Stimulated activated CD8-positive, alpha-beta memory T cell treated with anti-CD3 and anti-CD28 coated beads, Interleukin-15, amount 100 ng/mL, for 24 hours (primary cell): ENCODE measurements at places on chromosomes 12 and 14.

DNA sequence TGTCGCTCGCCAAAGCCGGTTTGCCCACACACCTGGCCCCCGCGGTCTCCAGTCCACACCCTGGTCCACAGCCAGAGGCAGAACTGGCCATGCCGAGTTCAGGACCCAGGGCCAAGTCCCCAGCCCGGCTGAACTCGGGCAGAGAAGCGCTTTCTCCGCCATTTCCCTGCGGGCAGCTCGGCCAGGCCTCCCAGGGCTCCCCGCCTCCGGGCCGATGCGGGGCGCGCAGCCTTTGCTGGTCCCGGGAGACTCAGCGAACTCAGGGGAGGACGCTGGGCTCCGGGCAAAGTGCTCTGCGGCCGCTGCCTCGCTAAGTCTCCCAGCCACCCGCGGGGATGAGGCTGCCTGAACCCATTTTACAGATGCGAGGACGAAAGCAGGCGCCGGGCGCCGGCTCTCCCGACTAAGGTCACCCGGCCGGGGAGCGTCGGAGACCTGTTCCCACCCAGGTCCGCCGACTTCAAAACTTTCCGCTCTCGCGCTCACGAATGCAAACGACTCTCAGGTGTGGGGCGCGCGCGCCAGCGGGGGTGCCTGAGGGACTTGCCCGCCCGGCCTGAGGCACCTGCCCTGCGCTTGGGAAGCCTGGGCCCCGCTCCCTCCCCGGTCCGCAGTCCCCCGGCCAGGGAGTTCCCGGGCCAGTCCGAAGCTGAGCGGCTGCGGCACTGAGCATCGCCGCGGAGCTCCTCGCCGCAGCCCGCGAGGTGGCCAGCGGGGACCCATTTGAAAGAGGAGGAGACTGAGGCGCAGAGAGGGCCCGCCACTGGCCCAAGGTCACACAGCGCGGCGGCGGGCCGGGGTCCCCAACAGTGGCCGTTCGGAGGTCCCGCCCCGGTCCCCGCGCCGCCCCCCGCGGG, 627 bp downstream of the TESC start:
- no peak for DNase-seq

DNA sequence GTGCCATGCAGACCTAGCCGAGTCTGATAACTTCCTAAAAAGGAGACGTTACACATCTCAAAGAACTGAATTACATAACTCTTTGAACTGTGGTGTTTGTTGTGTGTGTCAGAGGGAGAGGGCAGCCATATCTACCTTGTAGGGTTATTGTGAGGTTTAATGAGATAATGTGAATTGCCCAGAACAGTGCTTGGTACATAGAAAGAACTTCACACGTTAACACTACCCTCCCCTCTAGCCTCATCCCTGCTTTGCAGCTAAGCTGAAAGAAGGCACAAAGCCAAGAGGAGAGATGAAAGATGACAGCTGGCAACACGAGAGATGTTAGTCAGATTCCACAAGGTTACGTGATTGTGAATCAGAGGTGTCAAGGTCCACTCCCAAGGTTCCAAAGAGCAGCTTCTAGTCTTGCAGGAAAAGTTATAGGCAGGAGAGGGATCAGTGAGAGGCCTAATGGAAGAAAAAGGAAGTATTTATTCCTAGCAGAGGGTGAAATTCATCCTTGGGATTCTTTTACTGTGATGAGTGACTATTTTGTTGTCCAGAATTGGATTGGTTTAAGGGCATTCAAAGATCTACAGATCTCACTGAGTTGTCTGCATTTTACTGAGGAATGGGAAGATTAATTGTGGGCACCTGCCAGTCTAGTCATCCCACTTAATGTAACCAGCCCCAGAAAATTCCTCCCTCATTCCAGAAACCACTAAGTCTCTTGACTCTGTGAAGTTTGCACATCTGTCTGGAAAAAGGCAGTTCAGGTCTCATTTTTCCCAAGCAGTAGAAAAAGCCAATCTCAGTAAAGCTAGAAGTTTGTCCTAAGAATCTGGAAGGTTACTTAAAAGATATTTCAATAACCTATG, 25.9 kb upstream of the WNK1 start:
- DNase-seq, result no peak

GRCh38 chr12:91620992-91621391, 438.4 kb upstream of the DCN start:
- DNase-seq, result no peak

GRCh38 chr12:27898022-27898421, 74.5 kb downstream of the PTHLH start:
- no peak for DNase-seq

DNA sequence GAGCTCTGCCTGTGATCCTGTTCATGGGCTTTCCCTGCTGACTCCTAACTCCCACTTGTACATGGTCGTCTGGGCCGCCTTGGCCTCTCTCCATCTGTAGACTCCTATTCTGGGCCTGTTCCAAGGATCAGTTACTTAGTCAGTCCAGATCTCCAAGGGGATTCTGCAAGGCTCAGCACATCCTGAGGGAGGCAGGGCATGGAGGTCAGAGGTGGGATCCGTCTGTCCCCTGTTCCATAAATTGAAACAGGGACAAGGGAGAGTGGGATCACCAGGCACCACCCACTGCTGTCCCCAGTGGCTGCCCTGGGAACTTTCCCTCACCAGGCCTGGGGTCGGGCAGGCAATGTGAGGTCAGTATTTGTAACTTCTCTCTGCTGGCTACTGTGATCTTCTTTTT, 43.5 kb downstream of the KCTD10 start:
- DNase-seq, result no peak

DNA sequence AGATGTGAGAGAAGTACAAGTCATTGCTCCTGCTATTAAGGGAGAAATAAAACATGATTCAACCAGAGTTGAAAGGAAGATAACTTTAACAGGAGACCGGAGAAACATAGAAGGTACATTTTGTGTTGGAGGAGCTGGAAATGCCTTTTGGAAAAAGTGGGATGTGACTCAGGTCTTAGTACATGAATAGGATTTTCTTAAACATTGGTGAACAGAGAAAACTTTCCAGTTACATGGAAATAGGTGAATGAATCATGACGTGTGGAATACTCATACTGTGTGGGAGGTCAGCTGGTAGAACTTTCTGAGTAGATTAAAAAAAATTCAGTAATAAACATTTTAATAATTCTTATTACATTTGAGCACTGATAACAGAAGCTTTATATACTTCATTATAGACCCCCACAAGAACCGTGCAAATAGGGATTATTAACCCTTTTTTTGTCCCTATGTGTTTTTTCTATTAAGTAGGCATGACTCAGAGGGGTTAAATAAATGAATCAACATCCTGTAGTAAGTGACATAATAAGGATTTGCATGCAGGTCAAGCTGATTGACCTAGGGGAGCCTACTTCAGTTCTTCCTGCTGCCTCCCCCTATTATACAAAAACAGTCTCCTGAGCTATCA, 710.5 kb downstream of the NOVA1 start:
- DNase-seq, result no peak

GRCh38 chr12:11016937-11017336, 5.5 kb downstream of the TAS2R19 start:
- DNase-seq, result no peak

- DNase-seq, result no peak
Measured at GRCh38 chr14:75201087-75201486, 24.7 kb upstream of the TMED10 start.

GRCh38 chr14:95871531-95871930, 5.1 kb upstream of the TUNAR start:
- no peak for DNase-seq

GRCh38 chr14:96098309-96098998, 59.3 kb downstream of the C14orf132 start:
- no peak for DNase-seq

GRCh38 chr12:112836736-112837628, 45.4 kb downstream of the RPH3A start:
- DNase-seq, result no peak

- no peak for DNase-seq
Measured at GRCh38 chr12:95499772-95500171, 25.8 kb downstream of the METAP2 start.

DNA sequence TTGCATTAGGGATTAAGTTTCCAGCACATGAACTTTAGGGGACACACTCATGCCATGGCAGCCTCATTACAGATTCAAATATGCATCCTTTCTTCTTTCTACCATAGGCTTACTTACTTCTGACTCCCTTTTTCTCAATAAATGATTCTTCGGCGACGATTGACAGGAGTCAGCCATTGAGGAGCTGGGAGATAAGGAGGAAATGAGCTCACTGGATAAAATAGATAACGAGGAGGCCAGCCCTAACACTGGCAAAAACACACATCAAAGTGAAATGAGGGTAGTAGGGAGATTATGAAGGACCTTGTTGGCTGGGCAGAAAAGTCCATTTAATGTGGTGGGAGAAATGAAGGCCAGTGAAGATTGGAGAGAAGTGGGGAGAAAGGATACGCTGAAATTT, 172.2 kb downstream of the SLC41A2 start:
- DNase-seq, result no peak

DNA sequence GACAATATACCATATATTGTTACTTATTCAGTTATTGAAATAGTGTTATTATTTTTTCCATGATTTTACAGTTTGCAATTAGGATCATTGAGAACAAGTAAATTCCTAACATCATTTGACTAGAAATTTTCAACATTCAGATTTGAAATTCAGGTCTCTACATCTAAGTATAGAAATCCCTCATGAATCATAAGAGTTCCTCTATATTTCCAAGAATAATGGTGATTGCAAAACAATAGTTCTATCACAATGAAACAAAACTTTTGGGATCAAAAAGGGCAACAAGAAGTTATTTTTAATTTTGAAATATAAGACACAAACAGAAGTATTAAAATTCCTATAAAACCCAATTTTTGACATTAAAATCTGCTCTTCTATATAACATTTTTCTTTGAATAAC, 10.8 kb downstream of the CLEC1A start:
- no peak for DNase-seq

- no peak for DNase-seq
Measured at GRCh38 chr12:55624056-55624455, 12.6 kb upstream of the OR10P1 start.

DNA sequence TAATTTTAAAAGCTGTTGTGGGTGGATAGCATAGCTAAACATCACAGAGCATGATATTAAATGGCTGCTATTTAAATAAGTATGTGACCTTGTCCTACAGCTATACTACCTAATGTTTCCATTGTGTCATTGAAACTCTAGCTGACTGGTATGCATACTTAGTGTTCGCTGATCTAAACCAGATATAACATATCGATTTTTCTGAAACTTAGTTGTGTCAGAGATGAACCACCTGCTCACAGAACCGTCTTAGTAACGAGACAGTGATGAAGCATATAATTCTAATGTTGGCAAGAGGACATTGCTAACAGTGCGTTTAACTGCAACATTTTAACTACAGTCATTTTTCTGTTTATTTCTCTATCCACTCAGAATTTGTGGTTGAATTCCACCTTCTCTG, 36.1 kb upstream of the NUAK1 start:
- no peak for DNase-seq

DNA sequence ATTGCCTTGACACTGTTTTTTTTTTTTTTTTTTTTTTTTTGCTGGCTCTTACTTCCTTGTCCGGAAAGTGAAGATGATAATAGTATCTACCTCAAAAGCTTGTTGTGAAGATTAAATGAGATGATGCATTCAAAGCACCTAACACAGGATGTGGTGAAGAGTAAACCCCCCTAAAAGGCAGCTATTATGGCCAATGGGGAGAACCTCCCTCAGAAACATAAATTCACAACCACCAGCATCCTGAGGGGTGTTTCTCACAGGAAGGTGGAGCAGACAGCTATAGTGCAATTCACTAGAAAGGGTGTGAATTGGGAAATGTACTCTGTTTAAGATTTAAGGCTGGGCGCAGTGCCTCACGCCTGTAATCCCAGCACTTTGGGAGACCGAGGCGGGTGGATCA, 85.4 kb upstream of the CRY1 start:
- no peak for DNase-seq

DNA sequence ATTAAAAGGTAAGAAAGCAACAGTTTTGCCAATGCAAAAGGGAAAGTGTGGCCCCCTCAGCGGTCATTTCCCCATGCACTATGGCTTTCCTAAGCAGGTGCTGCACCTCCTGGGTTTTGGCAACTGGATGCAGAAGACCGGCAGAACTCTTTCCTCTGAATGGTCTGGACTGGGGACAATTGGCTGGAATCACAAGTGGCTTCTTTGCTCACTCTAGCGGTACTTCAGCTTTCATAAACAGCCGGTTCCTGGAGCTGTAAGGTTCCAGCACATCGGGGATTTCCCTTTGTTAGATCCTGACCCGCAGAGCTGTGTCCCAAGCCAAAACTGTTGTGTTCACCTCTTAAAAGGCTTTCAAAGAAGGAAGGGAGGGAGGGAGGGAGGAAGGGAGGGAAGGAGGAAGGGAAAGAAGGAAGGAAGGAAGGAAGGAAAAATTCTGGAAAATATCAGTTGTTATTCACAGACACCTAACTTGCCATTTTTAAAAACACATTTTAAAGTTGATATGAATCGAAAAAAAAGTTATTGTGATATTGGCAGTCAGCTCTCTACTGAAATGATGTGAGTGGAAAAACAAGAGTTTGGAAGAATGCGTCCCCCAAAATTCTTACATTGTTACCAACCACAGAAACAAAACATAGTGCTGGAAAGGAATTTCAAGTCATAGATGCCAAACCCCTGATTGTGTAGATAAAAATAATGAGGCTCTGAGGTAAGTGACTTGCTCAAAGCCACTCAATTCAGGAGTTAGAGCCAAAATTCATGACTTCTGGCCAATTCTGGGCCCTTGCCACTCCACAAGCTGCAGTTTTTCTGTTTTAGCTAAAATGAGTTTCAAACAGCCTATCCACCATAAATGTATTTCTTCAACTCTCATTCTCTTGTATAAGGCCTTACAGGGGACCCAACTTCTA, 220.6 kb upstream of the HMGA2 start:
- no peak for DNase-seq

DNA sequence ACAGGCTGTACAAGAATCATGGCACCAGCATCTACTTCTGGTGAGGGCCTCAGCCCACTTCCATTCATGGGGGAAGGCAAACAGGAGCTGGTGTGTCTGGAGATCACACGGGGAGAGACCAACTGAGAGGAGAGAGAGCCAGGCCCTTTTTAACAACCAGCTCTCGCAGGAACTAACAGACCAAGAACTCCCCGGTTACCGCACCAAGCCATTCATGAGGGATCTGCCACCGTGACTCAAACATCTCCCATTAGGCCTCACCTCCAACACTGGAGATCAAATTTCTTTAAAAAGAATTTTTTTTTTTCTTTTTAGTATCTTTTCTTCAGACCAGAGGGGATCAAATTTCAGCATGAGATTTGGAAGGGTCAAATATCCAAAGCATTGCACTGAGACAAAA, 16.7 kb upstream of the AQP2 start:
- no peak for DNase-seq

- no peak for DNase-seq
Measured at GRCh38 chr14:54349713-54350112, 47.1 kb upstream of the CDKN3 start.

DNA sequence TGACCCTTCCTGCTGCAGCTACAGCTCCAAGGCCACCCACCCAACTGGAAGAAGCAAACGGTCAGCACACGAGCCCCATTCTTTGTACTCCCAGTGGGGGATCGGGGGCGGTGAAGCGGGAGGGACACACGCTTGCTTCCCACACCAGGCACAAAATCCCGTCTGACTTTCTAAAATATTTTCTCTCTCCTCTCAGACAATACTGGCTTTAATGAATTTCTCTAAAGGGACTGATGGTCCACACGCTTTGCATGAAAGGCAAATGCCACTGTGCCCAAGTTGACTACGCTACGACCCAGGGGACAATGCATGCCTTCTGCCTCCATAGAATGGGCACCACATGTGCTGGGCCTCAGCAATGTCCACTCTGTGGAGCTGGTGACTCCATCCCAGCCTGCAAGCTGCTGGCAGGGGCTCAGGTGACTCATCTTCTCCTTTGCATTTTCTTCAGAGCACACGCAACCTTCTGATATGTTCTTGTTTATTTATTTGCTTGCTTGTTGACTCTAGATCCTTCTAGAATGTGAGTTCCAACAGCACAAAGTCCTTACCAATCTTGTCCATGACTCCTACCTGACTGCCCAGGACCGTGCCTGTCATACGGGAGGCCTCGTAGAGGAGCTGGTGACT, 15.6 kb downstream of the SYNE3 start:
- no peak for DNase-seq
